ENCODE measurements at places on chromosomes 3 and 15.

DNA sequence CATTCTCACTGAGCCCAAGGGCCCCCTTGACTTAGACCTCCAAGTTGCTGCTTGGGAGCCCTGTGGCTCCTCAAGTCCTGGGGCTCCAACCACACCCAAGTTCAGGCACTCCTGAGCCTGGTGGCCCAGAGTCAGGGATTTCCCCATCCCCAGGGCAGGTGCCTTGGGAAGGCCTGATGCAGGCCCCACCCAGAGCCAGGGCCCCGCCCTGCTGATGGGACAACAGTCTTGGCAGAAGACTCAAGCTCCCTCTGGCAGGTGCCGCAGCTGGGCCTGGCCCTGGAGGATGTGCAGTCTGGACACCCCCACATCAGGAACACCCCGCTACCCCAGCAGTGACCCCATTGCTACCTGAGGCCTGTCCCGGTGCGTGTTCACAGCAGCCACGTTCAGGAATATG, 17.7 kb upstream of the SHISA5 start:
- no peak for DNase-seq

GRCh38 chr3:43434431-43434830, 148.1 kb downstream of the SNRK start:
- DNase-seq = no peak

DNA sequence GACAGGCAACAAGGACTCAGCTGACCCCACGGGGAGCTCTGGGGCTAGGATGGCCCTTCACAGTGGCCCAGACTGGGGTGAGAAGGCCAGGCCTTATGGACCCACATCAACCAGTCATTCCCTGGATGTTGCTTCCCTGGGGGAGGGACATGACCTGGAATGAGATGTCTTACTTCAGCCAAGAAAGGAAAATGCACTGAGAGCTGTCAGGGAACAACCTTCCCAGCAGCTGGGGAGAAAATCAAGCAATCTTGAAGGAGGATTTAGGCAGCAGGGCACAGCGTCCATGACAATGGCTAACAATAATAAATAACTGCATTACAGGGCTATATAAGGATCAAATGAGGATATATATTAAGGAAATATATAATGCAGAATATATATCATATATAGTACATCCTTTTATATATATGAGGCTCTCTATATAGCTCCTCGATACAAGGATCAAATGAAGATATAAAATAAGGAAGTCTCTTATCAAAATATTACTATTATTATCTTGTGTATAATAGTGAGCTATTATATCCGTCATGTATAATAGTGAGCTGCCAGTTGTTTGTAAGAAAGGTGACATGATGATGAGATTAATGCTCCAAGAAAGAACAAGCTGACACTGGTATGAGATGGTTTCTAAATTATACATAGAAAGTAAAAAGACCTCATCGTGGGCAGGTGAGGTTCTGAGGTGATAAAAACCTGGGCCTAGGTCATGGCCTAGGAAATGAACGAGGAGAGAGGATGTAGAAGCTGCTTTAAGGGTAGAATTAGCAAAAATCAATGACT, 117.8 kb upstream of the LIPC start:
- no peak for DNase-seq

DNA sequence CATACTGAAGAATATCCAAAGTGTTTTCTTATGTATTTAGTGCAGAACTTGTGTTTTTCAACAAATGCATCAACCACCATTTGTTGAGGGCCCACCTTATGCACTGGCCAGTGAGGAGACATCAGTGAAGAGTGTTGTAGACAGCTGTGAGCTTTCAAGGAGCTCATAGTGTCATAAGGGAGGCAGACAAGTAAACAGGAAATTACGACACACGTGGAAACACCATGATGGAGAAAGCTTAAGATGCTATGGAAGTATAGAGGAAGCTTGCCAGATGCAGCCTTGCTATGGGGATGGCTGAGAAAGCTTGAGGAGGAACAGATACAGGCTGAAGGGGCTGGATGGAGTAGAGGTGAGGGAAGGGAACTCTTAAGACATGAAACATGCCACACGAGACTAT, 50.8 kb upstream of the PSMD6 start:
- no peak for DNase-seq
